ENCODE measurements at places on chromosomes 1 and 21. TPM values are rescaled to one million over a fixed set of nuclear protein-coding genes. Genes with fewer than 3 reads are reported as not detected.

Gene RAB7B
- total RNA-seq, result not detected

Gene ZMPSTE24
- 28.9 TPM for total RNA-seq

Gene G0S2
- total RNA-seq, result not detected

Gene TRIM58
- 0.21 TPM for total RNA-seq

Gene S100A16
- not detected for total RNA-seq

Gene KRTAP19-3
- not detected for total RNA-seq

DNA sequence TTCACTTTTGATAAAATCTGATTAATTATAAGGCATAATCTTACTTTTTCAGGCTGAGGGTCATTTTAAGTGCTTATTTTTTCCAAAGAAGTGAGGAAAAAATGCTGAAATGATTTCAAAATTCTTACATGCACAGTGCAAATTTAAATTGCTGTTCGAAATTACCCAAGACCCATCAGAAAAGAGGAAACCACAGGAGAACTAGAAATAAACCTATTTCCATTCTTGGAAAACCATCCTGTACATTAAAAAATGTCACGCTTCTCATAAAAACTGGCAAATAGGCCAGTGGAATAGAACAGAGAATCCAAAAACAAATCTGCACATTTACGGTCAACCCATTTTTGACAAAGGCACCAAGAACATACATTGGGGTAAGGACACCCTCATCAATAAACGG lies 414.9 kb downstream of the SMYD3 start:
- peaks cover 8% of the 10 kb centered on the region for H3K4me1 ChIP-seq
- H3K36me3 ChIP-seq, result no peaks in the 10 kb centered on the region
- no peak overlapping the region for H3K27ac ChIP-seq
- no peaks in the 10 kb centered on the region for H3K27me3 ChIP-seq
- H3K4me3 ChIP-seq, result no peak overlapping the region

GRCh38 chr1:20974951-20975350 lies 187.8 kb upstream of the HP1BP3 start:
- no peaks in the 10 kb centered on the region for H3K27me3 ChIP-seq
- no peaks in the 10 kb centered on the region for H3K36me3 ChIP-seq
- H3K4me3 ChIP-seq, result no peak overlapping the region
- no peak overlapping the region for H3K27ac ChIP-seq
- H3K4me1 ChIP-seq, result no peaks in the 10 kb centered on the region

- no peak overlapping the region for H3K4me3 ChIP-seq
- DNase-seq, result no peak
- H3K27ac ChIP-seq, result no peak overlapping the region
- H3K4me1 ChIP-seq, result no peaks in the 10 kb centered on the region
- H3K27me3 ChIP-seq, result no peaks in the 10 kb centered on the region
Measured at GRCh38 chr1:233662575-233663304, 48.8 kb downstream of the KCNK1 start.

- no peaks in the 10 kb centered on the region for H3K27me3 ChIP-seq
- peaks cover 39% of the 10 kb centered on the region for H3K4me1 ChIP-seq
- no peak overlapping the region for H3K4me3 ChIP-seq
- peaks cover 7% of the 10 kb centered on the region for H3K36me3 ChIP-seq
- H3K27ac ChIP-seq, result no peak overlapping the region
- DNase-seq, result no peak
Measured at GRCh38 chr21:33984021-33984481, 68.4 kb upstream of the ATP5PO start.

Measured in activated CD8-positive, alpha-beta T cell treated with anti-CD3 and anti-CD28 coated beads, Interleukin-2, amount 10 ng/mL, durations not matched to agents 7 days and 5 days (primary cell).